ENCODE measurements at places on chromosomes 2 and 18. TPM values are rescaled to one million over a fixed set of nuclear protein-coding genes. Genes with fewer than 3 reads are reported as not detected.

Gene AQP12A
- total RNA-seq, result not detected

GRCh38 chr2:147382322-147382948 lies 462.4 kb upstream of the ACVR2A start:
- no peak for DNase-seq

DNA sequence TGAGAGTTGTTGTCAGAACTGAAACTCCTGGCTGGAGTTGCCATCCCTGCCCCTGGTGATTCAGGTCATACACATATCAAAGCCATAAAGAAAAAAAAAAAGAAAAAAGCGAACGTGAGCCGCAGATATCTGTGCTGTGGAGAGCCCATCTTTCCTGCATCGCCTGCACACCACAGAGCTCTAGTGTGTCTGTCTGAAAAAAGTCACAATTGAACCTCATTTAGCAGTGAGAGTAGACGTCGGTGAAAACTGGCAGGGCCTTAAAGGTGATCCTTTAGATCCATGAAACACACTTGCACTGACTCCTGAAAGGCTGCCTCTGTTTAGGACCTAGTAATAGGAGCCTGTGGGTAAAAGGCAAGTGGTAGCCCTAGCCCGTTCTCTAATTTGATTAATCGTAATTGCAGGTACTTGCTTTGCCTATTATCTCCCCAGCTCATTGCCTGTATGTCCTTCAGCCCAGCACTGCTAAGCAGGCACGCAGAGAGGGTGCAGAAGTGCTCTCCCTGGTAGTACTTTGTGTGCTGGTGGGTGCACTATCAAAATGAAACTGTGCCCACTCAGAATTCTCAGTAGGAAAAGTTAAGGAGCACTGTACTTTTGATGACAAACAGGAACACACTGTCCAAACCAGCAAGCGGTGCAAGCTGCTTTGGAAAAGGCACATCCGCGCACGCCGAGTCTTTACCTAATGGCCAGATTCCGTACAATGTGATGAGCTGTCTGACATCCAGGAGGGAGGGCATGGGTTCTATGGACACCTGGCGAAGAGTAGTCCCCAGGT lies 103.5 kb upstream of the ASB18 start:
- DNase-seq, result no peak

DNA sequence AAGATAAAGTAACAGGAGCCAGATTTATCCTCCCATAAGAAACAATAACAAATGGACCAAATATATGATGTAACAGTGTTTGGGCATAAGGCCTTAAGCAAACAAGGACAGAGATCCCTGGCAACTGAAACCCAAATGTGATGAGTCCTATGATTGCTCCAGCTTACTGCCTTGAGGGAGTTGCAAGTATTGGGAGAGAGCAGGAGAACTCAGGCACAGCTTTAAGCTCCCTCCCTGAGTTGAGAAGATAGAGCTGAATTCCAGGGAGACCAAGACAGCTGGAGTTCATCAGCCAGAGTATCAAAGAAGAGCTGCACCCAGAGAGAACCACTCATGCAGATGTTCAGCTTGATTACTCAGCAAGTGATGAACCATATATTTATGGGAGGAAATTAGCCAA lies 814.5 kb upstream of the RAB6C start:
- no peak for DNase-seq

Gene PDE1A
- 0.07 TPM for total RNA-seq

DNA sequence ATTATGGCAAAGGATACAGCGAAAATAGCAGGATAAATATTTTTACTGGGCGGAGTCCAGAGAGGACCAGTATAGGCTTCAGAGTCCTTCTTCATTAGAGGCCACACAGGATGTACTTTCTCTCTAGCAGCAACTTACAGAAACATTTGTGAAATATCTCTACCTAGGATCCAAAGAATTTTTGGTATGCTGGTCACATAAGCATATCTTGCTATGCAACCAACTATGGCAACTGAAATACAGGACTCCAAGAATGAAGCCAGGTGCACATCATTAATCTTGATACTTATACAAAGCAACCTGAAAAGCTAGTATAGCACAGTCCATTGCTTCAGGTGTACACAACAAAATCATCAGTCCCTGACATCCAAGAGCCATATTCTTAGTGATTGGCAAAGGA lies 59.1 kb upstream of the NABP1 start:
- no peak for DNase-seq

DNA sequence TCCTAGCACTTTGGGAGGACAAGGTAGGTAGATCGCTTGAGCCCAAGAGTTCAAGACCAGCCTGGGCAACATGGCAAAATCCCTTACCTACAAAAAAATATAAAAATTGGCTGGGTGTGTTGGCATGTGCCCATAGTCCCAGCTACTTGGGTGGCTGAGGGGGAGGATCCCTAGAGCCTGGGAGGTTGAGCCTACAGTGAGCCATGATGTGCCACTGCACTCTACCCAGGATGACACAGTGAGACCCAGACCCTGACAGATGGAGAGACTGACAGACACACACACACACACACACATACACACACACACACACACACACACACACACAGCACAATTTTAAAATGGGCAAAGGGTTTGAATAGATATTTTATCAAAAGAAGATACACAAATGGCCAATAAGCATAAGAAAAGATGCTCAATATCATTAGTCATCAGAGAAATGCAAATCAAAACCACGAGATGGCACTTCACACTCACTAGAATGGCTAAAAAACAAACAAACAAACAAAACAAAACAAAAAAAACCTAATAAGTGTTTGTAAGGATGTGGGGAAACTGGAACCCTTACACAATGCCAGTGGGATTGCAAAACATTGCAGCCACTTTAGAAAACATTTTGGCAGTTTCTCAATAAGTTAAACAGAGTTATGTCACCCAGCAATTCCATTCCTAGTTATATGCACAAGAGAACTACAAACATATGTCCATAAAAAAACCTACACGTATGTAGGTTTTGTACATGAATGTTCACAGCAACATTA lies 42.3 kb downstream of the BAZ2B start:
- DNase-seq, result no peak

Gene NGEF
- 2.7 TPM for total RNA-seq

- DNase-seq, result peak; percentile 80
These were observed 27.5 kb upstream of the FAM237A start for GRCh38 chr2:206614811-206615210.

Gene DCDC2C
- total RNA-seq, result 0.33 TPM

- DNase-seq, result no peak
These were observed 2047.1 kb downstream of the SUCLG1 start for GRCh38 chr2:82412021-82412420.

GRCh38 chr2:172223601-172224054 lies 120.9 kb upstream of the DLX2 start:
- DNase-seq, result no peak

DNA sequence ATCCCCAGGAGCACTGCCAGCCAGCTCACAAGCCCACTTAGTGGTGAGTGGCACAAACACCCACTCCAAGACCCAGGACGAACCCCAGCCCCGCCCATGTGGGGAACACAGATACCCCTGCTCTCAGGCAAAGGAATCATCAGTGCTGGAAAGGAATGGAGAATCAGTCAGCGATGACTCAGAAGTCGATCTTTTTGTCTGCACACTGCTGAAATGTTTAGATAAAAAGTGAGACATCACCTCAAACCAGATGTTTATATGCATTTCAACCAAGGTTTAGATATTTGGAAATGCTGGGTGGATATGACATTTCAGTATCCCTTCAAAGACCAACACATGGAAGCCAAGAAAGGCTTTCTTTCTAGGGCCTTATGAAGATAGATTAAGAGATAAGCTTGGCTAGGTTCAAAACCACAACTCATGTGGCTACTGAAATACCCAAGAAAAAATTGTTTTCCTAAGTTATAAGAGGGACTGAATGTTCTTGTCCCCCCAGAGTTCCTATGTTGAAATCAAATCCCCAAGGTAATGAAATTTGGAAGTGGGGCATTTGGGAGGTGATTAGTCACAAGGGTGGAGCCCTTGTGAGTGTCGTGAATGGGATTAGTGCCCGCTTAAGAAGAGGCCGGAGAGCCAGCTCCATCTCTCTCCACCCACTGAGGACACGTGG lies 43.7 kb downstream of the POU3F3 start:
- DNase-seq, result peak; percentile 63

Gene RAX
- not detected for total RNA-seq

DNA sequence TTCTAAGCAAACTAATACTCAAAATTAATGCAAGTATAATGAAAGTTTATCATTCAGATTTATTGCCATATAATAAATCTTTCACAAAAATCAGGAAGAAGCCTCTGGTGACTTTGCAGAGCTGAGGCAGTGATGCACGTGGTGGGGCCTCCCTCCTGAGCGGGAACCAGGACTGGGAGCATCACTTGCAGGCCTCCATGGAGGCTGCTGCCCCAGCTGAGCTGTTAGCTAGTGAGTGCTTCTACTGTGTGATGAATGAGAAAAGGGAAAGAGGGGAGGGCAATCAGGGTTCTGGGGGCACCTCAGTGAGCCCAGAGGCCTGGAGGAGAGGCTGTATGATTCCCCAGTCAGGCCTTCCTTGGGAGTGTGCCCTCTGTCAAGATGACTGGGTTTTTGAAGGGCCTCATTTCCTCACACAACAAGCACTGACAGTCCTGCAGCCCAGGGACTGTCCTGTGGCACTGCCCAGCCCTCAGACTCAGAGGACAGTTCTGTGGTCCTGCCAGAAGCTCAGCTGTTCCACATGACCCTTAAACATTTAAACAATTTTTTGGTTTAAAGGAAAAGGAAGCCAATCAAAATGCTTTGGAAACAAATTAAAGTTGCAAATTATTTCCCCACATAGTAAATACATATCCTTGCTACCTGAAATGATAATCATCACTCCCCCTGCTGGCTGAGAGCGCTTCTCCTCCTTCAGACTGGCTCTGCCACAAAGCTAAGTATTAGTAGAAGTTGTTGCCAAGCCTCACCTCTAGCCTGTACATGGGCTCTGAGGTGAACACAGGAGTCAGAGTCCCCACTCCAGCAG lies 90.9 kb upstream of the SMAD7 start:
- DNase-seq, result peak; percentile 33

GRCh38 chr18:10453261-10453805 lies 1.1 kb upstream of the APCDD1 start:
- no peak for DNase-seq

Gene CYP26B1
- total RNA-seq, result 0.05 TPM

GRCh38 chr2:171271971-171272436 lies 111.3 kb upstream of the TLK1 start:
- peak; percentile 95 for DNase-seq

DNA sequence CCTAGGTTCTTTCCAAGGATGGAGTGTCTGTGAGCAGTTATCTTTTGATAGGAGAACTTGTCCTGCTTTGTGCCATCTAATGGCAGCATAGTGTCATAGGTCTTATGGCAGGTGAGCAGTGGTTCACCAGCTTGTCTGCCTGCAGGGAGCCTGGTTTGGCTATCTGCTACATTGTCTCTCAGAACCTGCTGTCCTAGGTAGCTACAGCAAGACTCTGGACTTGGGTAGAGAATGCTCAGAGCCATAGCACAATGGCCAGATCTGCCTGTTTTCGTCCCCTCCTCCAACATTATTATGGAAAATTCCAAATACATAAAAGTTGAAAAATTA lies 28.3 kb downstream of the AGFG1 start:
- no peak for DNase-seq

- DNase-seq, result no peak
These were observed 37.3 kb upstream of the LNPK start for GRCh38 chr2:176039375-176039774.

- DNase-seq, result peak; percentile 8
These were observed 13.5 kb downstream of the CCDC141 start for GRCh38 chr2:179036353-179036905.

Gene MAP2
- total RNA-seq, result 1.5 TPM

Gene TUBA4B
- total RNA-seq, result not detected

DNA sequence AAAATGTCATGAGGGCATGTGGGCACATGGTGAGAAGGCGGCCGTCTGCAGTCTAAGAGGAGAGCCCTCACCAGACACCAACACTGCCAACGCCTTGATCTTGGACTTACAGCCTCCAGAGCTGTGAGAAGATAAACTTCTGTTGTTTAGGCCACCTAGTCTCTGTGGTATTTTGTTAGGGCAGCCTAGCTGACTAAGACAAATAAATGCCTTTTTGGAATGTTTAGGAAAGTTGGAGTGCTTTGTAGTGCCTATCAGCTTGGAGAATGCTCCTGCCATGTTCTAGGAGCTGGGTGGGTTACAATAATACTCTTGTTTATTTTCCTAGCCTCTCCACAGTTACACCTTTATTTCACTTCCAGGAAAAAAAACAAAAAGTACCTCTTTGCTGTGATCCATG lies 92.0 kb downstream of the SPP2 start:
- DNase-seq, result peak; percentile 32

- DNase-seq, result no peak
These were observed 7.4 kb upstream of the GPR75 start for GRCh38 chr2:53867169-53867568.

DNA sequence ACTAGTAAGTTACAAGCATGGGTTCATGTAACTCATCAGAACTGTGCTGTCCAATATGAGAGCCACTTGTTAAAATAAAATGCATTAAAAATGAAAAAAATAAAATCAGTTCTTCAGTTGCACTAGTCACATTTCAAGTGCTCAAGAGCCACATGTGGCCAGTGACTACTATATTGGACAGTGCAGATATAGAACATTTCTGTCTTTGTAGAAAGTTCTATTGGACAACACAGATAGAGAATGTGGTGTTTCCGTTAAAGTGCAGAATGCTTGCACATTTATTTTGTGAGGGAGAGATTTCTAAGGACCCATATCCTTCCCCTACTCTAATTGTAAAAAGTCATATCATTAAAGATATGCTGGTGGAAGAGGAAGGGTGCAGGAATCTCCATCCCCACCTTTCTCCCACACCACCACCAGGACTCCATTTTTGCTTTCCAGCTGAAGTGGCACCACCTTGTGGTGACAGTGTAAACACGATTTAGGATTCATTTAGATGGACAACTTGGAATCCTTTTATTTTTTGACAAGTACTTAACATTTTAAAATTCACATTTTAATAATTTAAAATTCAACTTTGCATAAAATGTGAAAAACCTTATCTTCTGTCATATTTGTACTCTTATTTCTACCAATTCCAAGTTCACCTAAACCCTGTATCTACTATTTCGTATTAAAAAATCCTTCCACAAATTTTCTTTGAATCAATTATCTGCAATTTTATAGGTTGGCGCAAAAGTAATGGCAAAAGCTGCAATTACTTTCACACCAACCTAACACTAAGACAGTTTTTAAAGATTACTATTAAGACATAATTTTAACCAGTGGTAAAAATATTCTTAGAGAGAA lies 9.4 kb upstream of the CD302 start:
- DNase-seq, result peak; percentile 40

DNA sequence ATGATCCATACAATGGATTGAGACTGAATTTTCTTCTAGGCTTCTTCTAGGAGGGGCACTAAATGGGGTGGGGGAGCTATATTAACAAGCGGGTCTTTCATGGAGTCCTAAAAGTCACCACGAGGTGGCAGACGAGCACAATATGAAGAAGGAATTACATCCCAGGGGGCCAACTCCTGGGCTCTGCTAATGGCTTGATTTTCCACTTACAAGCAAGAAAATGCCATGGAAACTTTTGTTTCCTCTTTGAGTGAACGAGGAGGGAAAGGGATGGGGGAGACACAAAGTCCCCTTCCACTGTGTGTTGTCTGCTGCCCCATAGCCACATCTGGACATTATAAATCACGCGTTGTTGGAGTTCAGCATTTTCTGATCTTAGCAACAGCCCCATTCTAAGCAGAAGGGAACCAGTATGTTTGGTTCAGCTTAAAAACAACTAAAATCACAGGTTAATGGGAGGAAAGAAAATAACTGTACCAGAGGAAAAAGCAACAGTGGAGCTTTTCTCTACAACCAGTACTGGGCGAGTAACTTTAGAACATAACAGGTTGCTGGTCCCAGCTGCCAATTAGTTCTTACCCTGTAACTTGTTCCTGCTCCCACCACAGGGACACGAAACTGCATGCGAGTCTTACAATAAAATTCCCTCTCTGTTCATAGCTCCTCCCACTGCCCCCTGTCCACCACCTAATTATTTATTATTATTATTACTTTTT lies 285.0 kb upstream of the PARD3B start:
- DNase-seq, result peak; percentile 56

All from HT1080 (cell line).